Stimulated activated CD4-positive, alpha-beta T cell treated with anti-CD3 and anti-CD28 coated beads, Interleukin-12 subunit alpha, Interleukin-12 subunit beta, amount 100 ng/mL, for 48 hours (primary cell): ENCODE measurements at places on chromosomes 5 and 9.

DNA sequence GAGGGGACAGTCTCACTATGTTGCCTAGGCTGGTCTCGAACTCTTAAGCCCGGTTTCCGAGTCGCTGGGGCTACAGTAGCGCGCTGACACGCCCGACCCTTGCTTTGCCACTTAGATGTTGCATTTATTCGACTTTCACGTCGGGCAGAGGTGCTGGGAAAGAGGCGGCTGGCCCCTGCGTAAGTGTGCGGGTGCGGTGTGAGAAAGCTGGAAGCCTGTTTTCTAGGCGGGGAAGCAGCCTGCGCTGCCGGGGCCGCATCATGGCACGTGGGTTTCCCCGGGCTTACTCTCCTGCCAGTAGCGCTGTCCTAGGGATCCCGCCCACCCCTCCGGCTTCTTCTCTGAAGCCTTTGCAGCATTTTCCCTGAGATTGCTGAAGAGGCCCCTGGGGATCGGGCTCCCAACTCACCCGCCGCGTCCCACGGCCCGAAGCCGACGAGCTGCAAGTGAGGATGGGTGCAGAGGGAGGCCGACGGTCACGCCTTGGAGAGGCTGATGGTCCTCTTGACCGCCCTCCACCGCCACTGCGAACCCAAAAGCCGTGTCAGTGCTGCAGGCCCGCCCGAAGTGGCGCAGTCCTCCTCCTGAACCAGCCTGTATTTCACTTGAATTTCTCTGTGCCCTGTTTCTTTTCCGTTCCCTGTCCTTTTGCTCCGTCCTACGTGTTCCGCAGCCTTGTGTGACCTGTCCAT is 5.8 kb upstream of the TRIM41 start:
- peak; percentile 57 for DNase-seq

- no peak for DNase-seq
Observed at GRCh38 chr5:168261227-168261571, 30.2 kb upstream of the WWC1 start.

DNA sequence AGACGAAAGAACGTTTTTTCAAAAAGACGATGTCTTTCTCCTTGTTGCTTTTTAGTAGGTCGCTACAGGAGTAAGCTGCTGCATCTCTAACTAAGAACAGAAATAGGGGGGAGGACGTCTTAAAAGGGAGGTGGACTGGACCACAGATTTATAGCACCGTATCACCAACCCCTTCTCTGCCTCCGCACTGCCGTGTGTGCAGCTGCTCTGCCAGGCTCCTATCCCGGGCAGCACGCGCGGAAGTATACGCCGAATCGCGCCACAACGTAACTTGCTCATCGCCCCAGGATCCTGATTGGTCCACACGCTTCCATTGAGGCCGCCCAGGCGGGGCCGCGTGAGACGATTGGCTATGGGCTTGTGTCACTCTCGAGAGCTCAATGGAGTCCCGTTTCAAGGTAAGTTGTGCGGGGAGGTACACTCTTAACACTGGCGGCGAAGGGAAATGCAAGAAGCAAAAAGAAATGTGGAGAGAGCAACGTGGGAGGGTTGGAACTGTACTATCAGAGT is at the start of gene ELAVL2:
TSS of gene ELAVL2 (minus strand) at position 121 of the 510 bp plus-strand sequence. CDS start 64,006 bp downstream, outside the sequence.
- peak; percentile 23 for DNase-seq

GRCh38 chr9:128677794-128678193 is 11.2 kb upstream of the SET start:
- no peak for DNase-seq

GRCh38 chr5:107147589-107147988 is 523.1 kb downstream of the EFNA5 start:
- DNase-seq, result no peak

DNA sequence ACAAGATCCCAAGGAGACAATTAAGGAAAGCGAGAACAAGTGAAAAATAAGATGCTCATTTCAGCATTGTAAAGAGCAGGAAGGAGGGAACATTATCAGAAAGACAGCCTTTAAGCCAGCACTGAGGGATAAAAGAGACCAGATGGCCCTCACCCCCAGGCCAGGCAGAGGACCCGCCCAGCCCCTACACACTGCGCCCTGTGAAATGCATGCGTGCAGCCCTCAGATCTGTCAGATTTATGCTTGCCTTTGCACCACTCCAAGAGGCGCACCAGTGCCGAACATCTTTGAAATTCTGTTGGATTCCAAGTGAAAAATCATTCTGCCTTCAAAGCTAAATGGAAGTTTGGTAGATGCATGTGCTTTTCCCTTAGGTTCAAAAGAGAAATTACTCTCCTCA is 378.0 kb downstream of the MLLT3 start:
- no peak for DNase-seq

GRCh38 chr5:135392256-135392655 is 6.8 kb downstream of the MACROH2A1 start:
- DNase-seq, result no peak
